ENCODE measurements at places on chromosomes 6 and 20.

- DNase-seq, result no peak
These were observed 51.9 kb downstream of the BTBD9 start for GRCh38 chr6:38587766-38588362.

DNA sequence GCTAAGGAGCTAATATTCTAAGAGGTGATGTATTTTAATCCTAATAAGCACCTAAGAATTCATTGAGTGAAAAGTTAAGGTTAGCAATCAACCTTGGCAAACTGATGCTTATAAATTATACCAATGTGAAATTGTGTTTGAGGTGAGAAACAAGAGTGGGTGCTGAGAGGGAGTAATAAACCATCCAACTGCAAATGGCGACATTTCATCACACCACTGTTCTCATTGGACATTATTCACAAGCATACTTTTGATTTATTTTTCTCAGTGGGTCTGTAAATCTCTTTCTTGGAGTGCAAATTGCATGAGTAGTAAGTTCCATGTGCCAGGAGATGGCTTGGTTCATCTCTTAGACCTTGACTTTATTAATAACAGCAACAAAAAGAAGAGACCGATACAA lies 71.5 kb downstream of the BMP6 start:
- no peak for DNase-seq

DNA sequence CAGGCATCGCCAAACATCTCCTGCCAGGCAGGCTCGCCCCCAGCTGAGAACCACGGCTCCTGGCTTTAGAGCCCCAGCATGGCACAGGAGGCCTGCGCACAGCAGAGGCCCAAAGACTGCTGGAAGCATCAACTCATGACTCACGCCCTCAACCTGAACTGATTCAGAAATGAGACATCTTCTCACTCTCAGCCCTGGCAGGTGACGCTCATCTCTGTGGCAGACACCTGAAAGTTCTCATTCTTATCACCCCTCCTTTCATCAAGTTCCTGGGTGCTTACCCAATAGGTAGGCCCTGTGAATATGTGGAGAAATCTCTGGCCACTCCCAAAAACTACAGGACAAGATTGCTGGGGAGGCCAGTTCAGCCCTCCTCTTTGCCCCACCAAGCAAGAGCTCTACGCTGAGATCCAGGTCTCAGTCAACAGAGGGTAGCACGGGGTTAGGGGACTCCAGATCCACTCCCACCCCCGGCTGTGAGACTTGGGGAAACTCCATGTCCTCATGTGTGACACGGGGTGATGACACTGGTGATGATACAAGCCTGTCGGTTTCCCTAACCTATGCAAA lies 11.3 kb downstream of the NFATC2 start:
- no peak for DNase-seq

- no peak for DNase-seq
These were observed 277.1 kb downstream of the SYNE1 start for GRCh38 chr6:152360034-152360433.

- no peak for DNase-seq
These were observed 13.7 kb downstream of the PNPLA1 start for GRCh38 chr6:36283608-36284007.

DNA sequence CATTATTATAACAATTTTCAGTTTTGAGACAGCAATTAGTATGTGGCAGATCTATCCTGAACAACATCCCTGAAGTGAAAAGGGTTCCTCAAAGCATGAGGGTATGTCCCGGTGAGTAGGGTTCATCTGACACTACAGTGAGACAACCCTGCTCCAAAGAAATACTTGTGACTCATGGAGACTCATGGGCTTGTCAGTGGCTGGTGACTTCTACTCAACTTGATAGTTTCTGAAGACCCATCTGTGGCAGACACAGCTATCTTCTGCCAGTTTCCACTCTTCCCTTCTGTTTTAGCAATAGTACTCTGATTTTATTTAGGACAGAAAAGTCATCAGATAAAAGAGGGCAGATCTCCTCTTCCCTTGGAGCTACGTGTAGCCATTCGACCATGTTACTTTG lies 41.4 kb downstream of the MAP3K7 start:
- no peak for DNase-seq

DNA sequence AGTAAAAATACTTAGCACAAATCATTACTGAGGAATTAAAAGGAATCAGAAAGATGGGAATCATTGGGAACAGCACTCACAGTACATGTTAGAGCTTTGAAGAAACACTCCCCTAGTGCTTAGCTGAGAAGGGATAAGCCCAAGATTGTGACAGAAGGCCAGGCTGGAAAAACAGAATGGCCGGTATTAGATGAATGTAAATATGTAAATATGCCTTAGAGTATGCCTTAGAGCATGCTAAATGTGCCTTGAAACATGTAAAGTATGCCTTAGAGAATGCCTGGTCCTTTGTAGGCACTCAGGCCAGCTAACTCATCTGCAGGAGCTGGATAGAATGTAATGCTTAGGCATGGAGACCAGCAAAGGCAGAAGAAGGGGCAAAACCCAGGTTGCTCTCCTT lies 10.6 kb upstream of the TENT5A start:
- no peak for DNase-seq

- no peak for DNase-seq
These were observed 218.1 kb downstream of the ERMARD start for GRCh38 chr6:169969372-169970099.

DNA sequence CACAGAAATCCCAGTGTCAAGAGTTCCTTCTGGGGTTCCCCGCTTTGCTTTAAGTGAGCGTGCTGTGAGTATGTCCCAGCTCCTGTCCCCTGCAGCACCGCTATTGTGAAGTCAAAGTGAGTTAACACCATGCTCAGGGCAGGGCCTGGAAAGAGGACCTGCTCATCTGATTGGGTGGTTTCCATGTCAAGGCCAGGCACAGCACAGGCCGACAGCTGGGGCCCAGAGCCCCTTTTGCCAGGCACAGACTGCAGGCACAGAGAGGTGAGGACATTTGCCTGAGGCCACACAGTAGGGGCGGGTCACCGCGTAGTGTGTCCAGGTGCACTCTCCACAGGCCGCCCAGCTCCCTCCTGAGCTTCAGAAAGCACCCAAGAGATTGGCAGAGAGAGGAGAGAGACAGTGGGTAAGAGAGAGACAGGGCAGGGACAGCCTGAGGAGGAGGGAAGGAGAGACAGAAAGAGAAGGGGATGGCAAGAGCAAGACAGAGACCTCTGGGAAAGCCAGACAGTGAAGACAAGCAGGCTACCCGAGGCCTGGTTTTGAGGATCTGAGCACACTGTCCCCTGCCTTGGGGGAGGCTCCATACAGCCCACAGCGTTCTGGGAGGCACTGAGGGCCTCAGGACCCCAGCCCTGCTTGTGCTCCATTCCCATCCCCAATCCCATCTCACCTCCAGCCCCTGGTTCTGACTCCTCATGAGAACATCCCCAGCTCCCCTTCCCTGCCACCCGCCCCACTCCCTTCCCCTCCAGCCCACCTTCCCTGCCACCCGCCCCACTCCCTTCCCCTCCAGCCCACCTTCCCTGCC lies 6.5 kb upstream of the BPIFB1 start:
- DNase-seq, result no peak

- DNase-seq, result peak; percentile 67
These were observed 2.1 kb upstream of the HIVEP2 start for GRCh38 chr6:142946924-142947713.

DNA sequence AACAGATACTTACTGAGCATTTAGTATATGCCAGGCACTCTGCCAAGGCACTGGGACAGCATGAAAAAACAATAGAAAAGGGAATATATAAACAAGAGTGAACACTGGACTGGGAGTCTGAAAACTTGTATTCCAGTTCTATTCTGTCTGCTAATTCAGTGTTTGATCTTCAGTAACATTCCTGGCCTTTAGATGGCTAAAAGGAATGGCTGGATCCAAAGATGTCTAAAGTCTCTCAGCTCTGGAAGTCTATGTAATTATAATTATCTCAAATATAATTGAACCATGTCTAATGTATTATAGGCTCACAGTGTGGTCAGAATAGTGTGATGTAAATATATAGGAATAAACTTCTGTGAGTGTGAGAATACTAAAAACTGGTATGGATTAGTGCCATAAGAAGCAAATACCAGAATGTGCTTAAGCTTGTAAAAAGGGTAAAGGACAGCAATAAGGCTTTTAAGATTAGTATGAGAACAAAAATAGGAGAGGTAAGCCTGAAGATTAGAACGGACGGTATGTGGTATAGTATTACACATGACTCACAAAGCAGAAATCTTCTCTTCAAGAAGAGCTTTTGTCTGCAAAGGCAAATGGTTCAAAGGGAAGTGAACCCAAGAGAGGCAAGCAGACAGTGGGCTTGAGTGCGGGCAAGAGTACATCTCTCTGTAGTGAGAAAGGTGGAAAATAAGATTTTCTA lies 68.5 kb downstream of the TMEM200A start:
- DNase-seq, result no peak

- DNase-seq, result no peak
These were observed 55.1 kb upstream of the CEP162 start for GRCh38 chr6:84282550-84282949.

- DNase-seq, result no peak
These were observed 109.0 kb upstream of the TRAF3IP2 start for GRCh38 chr6:111714416-111715270.

- no peak for DNase-seq
These were observed 174.8 kb upstream of the SUPT3H start for GRCh38 chr6:45552536-45552935.

DNA sequence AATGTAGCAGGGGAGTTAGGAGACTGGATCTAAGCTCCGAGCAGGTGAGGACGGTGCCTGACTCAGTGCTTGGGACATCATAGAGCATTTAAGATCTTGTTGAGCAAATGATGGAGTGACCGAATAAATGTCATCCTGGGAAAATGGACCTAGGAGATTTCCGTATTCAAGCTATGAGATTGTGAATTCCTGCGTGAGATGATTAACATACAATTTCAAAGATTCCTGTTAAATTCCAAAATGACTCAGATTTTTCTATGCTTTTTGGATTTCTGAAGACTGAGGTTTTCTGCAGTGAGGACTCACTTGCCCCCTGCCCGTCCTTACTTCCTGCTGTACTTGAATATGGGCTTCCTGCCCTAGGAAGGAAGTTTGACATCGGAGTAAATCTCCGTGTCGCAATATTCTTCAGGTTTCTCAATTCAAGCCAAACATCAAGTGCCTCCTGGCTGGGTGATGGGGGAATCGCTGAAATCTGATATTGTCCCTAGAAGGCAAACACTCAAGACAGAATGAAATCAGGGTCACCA lies 5.2 kb downstream of the SYTL3 start:
- no peak for DNase-seq

DNA sequence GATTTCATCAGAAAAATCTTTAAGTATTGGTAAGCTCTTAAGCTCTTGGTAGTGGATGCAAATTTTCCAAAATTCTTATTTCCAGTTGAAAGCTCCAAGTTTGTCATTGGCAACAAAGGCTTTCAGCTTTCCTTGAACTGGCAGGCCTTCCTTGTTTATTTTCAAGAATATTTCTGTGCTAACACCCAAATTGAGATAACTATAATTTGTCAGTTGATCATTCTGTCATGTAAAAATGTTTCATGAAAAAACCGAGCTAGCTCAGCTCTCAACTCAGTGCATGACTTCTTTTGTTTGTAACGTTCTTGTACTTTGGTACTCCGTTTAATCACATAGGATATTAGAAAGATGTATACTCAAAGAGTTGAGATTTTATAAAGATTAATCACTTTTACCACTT lies 38.9 kb upstream of the CALHM6 start:
- no peak for DNase-seq

All from midbrain (tissue), 1 donor.